ENCODE measurements at places on chromosomes 2 and 18. TPM values are rescaled to one million over a fixed set of nuclear protein-coding genes. Genes with fewer than 3 reads are reported as not detected.
A peak's percentile ranks its signal among the peaks of the same experiment; 100 is the strongest.

SYT4 gene
- total RNA-seq, result not detected

DNA sequence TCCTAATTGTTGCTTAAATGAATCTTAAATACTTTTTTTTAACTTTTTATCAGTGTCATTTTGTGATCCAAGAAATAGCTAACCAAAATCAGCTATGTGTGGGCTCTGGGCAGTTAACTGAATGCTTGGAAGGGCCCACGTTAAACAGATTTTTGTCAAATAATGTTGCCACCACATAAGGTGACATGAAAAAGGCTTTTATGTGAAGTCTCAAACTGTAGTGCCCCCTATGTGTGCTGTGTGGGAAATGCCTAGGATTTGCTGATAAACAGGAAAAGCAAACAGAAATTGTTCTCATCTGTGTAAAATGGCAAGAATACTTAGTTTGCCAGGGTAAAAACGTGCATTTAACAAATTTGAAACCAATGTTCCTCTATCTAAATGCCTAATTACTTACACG, 242.2 kb downstream of the ZNF516 start:
- no peaks in the 10 kb centered on the region for H3K36me3 ChIP-seq
- no peak overlapping the region for H3K27ac ChIP-seq
- no peaks in the 10 kb centered on the region for H3K4me1 ChIP-seq
- peaks cover 25% of the 10 kb centered on the region for H3K27me3 ChIP-seq
- no peak for DNase-seq

DNA sequence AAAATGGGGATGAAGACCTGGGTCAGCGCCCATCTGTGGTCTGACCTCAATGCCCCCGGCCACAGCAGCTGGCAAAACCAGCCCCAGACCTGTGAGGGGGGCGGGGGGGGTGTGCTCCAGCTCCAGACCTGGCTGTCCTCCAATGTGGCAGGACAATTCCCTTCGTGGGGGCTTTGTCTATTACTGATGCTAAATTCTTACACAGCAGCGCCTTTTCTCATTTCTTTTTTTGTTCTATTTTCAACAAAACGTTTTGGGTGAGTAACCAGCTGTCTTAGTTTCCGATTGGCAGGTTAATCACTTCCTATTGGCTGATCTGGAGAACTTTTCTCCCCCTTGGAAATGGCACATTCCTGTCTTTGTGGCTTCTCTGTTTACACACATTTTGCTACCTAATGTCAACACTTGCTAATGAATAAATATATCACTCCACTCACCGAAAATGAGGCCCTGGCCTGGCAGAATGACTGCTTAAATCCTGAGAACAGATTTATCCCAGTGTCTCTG, 4.4 kb downstream of the SMAD7 start:
- peaks cover 66% of the 10 kb centered on the region for H3K4me1 ChIP-seq
- no peak for DNase-seq
- peak overlapping the region; percentile 92 for H3K27ac ChIP-seq

CRYBA2 gene
- total RNA-seq, result not detected

- H3K36me3 ChIP-seq, result no peaks in the 10 kb centered on the region
- no peak overlapping the region for H3K4me3 ChIP-seq
- H3K27me3 ChIP-seq, result peaks cover 4% of the 10 kb centered on the region
- H3K4me1 ChIP-seq, result no peaks in the 10 kb centered on the region
Measured at GRCh38 chr2:177058747-177059146, 153.8 kb upstream of the HNRNPA3 start.
